ENCODE measurements at places on chromosomes 5 and 9. TPM values are rescaled to one million over a fixed set of nuclear protein-coding genes. Genes with fewer than 3 reads are reported as not detected.
A peak's percentile ranks its signal among the peaks of the same experiment; 100 is the strongest.

Gene FER
- polyA plus RNA-seq, result 6.1 TPM

Gene PCDHB2
- not detected for polyA plus RNA-seq

Gene SLCO6A1
- polyA plus RNA-seq, result not detected

Gene PCDHB15
- 0.16 TPM for polyA plus RNA-seq

Gene PCDHGA5
- polyA plus RNA-seq, result not detected

Gene FRRS1L
- not detected for polyA plus RNA-seq

GRCh38 chr5:21024966-21025365 lies 1037.0 kb upstream of the CDH18 start:
- DNase-seq, result no peak
- H3K27me3 ChIP-seq, result peaks cover 4% of the 10 kb centered on the region
- H3K36me3 ChIP-seq, result no peaks in the 10 kb centered on the region
- H3K4me1 ChIP-seq, result no peaks in the 10 kb centered on the region
- H3K27ac ChIP-seq, result no peak overlapping the region

DNA sequence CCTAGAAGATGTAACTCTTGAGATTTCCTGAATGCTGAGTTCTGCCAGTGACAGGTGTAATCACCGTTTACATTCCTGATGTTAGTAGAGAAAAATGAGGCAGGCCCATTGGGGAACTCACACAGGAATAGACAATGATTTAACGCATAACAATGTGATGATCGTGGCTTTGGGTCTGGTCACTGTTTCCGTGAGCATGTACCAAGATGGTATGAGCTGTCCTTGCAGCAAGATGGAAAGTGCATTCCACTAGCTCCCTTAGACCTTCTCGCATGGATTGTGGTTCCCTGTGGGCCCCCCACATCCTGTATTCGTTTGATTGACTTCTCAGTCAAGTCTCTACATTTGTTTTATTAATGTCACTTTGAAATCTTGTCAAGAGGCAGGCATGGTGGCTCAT lies 124.0 kb upstream of the DAP start:
- H3K4me3 ChIP-seq, result no peak overlapping the region
- H3K36me3 ChIP-seq, result no peaks in the 10 kb centered on the region
- no peak overlapping the region for H3K27ac ChIP-seq
- H3K27me3 ChIP-seq, result no peaks in the 10 kb centered on the region

DNA sequence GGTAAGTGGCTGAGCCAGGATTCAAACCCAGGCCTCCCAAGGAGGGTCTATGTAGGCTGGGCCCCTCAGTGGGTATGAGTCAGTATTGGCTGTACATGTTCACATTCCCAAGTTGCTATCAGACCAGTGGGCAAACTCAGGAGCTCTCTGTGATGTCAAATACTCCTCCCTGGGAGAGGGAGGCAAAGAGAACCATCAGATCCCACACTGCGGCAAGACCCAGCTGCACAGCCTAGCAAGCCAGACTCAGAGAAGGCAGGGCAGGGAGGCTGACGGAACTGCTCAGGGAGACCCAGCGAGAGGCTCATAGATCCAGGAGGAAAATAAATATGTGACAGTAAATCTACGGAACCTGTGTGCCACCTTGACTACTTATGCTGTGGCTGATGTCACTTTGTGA lies 42.6 kb upstream of the SAP30L start:
- peaks cover 22% of the 10 kb centered on the region for H3K4me1 ChIP-seq
- H3K36me3 ChIP-seq, result no peaks in the 10 kb centered on the region
- H3K27ac ChIP-seq, result peak overlapping the region; percentile 20
- H3K4me3 ChIP-seq, result no peak overlapping the region
- peaks cover 5% of the 10 kb centered on the region for H3K27me3 ChIP-seq

GRCh38 chr9:105911104-105911911 lies 217.0 kb downstream of the TMEM38B start:
- no peaks in the 10 kb centered on the region for H3K36me3 ChIP-seq
- H3K27ac ChIP-seq, result no peak overlapping the region
- no peak overlapping the region for H3K4me3 ChIP-seq
- peaks cover 4% of the 10 kb centered on the region for H3K27me3 ChIP-seq
- no peak for DNase-seq

- peak; percentile 36 for DNase-seq
- H3K4me1 ChIP-seq, result peaks cover 4% of the 10 kb centered on the region
- no peaks in the 10 kb centered on the region for H3K36me3 ChIP-seq
- H3K27ac ChIP-seq, result no peak overlapping the region
Observed at GRCh38 chr9:114696814-114697544, 15.0 kb upstream of the TEX48 start.

- H3K4me1 ChIP-seq, result peaks cover 9% of the 10 kb centered on the region
- H3K36me3 ChIP-seq, result no peaks in the 10 kb centered on the region
- no peaks in the 10 kb centered on the region for H3K27me3 ChIP-seq
- no peak for DNase-seq
Observed at GRCh38 chr5:75663579-75664284, 52.5 kb downstream of the ANKDD1B start.

GRCh38 chr9:113372059-113372458 lies 4.7 kb downstream of the HDHD3 start:
- no peak overlapping the region for H3K27ac ChIP-seq
- peaks cover 15% of the 10 kb centered on the region for H3K4me1 ChIP-seq
- H3K4me3 ChIP-seq, result no peak overlapping the region
- no peak for DNase-seq

DNA sequence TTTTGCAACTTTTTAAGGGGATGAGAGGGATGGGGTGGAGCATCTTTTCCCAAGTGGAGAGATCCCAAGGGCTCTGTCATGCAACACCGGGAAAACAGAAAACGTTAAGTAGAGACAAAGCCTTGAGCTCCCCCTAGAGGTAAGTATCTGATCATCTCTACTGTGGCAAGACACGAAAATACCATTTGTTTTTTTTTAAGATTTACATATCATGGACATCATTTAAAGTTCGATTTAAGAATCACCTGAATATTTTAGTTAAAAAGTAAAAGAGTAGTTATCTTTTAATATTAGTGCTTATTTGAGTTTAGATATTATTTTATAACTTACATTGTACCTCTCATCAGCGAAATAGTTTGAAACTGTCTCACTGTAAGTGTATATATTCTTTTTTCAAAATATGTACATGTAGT lies 200.4 kb downstream of the LRRC70 start:
- H3K27me3 ChIP-seq, result no peaks in the 10 kb centered on the region
- H3K4me3 ChIP-seq, result no peak overlapping the region
- peaks cover 7% of the 10 kb centered on the region for H3K4me1 ChIP-seq
- no peaks in the 10 kb centered on the region for H3K36me3 ChIP-seq

GRCh38 chr5:175219366-175219765 lies 224.6 kb downstream of the DRD1 start:
- H3K36me3 ChIP-seq, result no peaks in the 10 kb centered on the region
- no peaks in the 10 kb centered on the region for H3K4me1 ChIP-seq
- no peak overlapping the region for H3K27ac ChIP-seq
- no peak for DNase-seq

- no peak overlapping the region for H3K27ac ChIP-seq
- H3K4me3 ChIP-seq, result no peak overlapping the region
- H3K4me1 ChIP-seq, result no peaks in the 10 kb centered on the region
Observed at GRCh38 chr5:59231221-59231931, 648.5 kb downstream of the RAB3C start.

- no peak for DNase-seq
- no peaks in the 10 kb centered on the region for H3K4me1 ChIP-seq
- H3K27me3 ChIP-seq, result peaks cover 2% of the 10 kb centered on the region
- H3K36me3 ChIP-seq, result no peaks in the 10 kb centered on the region
Observed at GRCh38 chr5:12125895-12126294, 221.6 kb upstream of the CTNND2 start.

DNA sequence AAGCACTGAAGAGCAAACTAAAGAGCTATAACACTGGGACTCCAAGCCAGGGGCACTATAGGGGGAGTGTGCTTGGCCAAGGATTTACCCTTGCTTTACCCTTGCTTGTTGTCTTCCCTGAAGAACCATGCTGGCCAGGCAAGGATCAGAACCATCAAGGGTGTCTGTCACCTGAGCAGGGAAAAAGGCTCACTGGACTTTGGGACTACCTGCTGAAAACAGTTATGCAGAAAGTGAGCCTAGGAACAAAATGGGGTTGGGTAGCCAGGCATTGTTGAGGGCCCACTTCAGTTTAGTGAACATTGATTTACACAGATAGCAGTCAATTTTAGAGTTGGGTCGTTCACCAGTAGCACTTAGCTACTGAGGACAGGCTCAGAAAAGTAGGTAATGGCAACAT lies 8.0 kb upstream of the TMEM171 start:
- peaks cover 12% of the 10 kb centered on the region for H3K36me3 ChIP-seq
- H3K27ac ChIP-seq, result no peak overlapping the region
- no peak for DNase-seq
- no peak overlapping the region for H3K4me3 ChIP-seq

GRCh38 chr5:14944996-14945395 lies 73.4 kb upstream of the ANKH start:
- no peaks in the 10 kb centered on the region for H3K36me3 ChIP-seq
- no peaks in the 10 kb centered on the region for H3K4me1 ChIP-seq
- no peak overlapping the region for H3K27ac ChIP-seq
- H3K4me3 ChIP-seq, result no peak overlapping the region

GRCh38 chr9:100111235-100111634 lies 12.2 kb downstream of the INVS start:
- H3K4me3 ChIP-seq, result peak overlapping the region; percentile 30
- peaks cover 4% of the 10 kb centered on the region for H3K36me3 ChIP-seq
- DNase-seq, result no peak
- peaks cover 5% of the 10 kb centered on the region for H3K4me1 ChIP-seq

DNA sequence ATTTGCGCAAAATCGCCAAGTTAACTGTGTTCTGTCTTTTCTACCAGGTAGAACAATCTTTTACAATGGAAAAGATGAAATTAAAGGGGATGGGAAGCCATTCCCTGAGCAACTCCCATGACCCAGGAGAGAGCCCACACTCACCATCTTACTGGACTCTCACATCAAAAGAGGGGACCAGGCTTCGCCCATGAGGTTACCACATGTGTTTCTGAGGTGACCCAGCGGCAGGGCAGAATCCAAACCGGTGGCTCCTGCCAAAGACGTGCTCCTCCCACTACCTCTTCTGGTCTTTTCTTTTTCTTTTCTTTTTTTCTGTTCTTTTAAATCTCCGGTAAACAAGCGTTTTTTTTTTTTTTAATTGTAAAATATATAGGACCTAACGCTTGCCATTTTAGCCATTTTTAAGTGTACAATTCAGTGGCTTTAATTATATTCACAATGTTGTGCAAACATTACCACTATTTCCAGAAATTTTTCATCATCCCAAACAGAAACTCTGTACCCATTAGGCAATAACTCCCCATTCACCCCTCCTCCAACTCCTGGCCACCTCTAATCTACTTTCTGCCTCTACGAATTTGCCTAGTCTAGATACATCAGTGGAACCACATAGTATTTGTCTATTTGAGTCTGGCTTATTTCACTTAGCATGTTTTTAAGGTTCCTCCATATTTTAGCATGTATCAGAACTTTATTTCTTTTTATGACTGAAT lies 19.3 kb downstream of the PTPN3 start:
- no peaks in the 10 kb centered on the region for H3K4me1 ChIP-seq
- no peak overlapping the region for H3K27ac ChIP-seq
- H3K4me3 ChIP-seq, result no peak overlapping the region
- DNase-seq, result no peak
- peaks cover 5% of the 10 kb centered on the region for H3K27me3 ChIP-seq

DNA sequence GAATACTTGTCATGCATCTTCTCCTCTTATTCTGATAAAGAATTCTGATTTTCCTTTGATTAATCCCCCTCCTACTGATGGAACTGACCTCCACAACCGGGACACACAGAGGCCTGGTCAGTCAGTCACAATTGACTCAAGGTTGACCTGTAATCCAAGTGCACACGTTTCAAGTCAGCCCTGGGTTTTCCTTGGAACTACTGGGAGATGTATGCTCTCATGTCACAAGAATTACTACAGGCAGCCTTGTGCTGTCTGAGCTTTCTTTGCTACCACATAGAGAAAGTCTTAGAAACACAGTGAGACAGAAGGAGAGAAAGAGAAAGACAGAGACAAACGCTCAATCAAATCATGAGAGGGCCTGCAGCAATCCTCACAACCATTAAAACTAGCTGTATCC lies 345.8 kb downstream of the PDE4D start:
- H3K4me3 ChIP-seq, result no peak overlapping the region
- H3K27ac ChIP-seq, result no peak overlapping the region
- DNase-seq, result no peak
- no peaks in the 10 kb centered on the region for H3K36me3 ChIP-seq
- H3K4me1 ChIP-seq, result no peaks in the 10 kb centered on the region

DNA sequence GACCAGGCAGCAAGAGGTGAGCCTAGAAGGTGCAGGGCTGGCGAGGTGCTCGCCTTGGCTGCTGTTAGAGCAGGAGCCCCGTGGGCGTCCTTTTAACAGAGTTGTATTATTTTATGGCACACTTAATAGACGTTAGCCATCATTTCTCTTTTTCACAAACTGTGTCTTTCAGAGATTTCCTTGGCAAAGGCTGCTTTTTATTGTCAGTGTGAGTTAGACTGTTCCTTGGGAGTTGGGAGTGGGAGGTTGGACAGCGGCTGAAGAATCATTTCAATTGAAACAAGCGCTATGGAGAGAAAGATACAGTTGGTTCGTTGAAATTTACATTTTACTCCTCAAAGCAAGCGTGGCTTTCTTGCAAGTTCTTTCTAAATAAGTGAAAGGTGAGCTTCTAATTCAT lies 133.2 kb downstream of the TRIO start:
- H3K4me1 ChIP-seq, result no peaks in the 10 kb centered on the region
- no peaks in the 10 kb centered on the region for H3K27me3 ChIP-seq
- DNase-seq, result no peak
- peaks cover 4% of the 10 kb centered on the region for H3K36me3 ChIP-seq

DNA sequence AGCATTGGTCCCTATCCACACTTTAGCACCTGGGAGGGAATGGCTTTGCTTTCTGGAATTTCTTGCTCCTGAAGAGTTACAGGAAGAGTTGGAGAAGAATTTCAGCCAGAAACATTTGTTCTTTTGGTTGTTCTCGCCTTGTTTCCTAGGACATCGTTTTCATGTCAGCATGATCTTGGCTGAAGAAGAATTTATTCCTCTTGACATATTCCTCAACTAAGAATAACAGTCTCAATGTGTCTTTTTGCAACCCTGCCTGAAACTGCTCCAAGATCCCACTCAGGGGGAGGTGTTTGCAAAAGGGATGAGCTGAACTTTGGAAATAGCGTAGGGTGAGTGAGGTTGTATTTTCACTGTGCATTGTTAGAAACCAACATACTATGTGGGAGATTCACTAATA lies 26.1 kb downstream of the MAMDC2 start:
- H3K4me1 ChIP-seq, result no peaks in the 10 kb centered on the region
- no peaks in the 10 kb centered on the region for H3K36me3 ChIP-seq
- no peak for DNase-seq
- no peak overlapping the region for H3K27ac ChIP-seq
- H3K4me3 ChIP-seq, result no peak overlapping the region

GRCh38 chr5:121088341-121088740 lies 624.2 kb downstream of the PRR16 start:
- no peaks in the 10 kb centered on the region for H3K36me3 ChIP-seq
- H3K27me3 ChIP-seq, result no peaks in the 10 kb centered on the region
- H3K27ac ChIP-seq, result no peak overlapping the region
- DNase-seq, result no peak
- no peak overlapping the region for H3K4me3 ChIP-seq
- H3K4me1 ChIP-seq, result no peaks in the 10 kb centered on the region

All from immature natural killer cell (primary cell).